ENCODE measurements at places on chromosomes 3 and 15.

- no peak for DNase-seq
Measured at GRCh38 chr15:90294601-90295269, 29.3 kb downstream of the NGRN start.

GRCh38 chr15:55891196-55891595, 102.2 kb downstream of the NEDD4 start:
- no peak for DNase-seq

GRCh38 chr3:81218023-81218422, 543.4 kb downstream of the GBE1 start:
- no peak for DNase-seq

GRCh38 chr15:95663156-95664100, 667.1 kb upstream of the NR2F2 start:
- no peak for DNase-seq

DNA sequence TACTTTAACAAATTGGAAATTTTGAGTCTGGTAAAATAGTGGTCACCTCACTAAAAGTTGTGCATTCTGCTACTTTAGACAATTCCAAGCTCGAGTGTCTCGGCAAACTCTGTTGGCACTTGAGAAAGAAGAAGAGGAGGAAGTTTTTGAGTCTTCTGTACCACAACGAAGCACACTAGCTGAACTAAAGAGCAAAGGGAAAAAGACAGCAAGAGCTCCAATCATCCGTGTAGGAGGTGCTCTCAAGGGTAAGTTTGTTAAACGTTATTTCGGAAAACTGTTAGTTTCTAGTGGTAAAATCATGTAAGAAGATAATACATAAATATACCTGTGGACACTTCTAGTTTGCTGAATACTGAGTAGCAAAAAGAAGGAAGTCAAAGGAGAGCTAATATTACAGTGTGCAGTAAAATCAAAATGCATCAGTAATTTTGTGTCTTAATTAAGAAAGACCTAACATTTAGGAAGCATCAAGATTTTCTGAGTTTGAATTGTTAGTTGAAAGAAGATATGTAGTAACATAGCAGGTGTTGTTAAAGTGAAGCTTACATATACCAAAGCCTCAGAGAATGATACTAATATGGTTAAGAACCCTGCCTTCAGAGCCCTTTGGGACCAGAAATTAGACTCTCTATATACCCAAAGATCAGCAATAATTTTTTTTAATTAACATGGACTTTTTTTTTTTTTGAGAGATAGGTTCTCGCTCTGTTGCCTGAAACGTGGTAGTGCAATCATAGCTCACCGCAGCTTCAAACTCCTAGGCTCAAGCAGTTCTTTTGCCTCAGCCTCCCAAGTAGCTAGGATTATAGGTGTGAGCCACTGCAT, 23.0 kb downstream of the BUB1B start:
- no peak for DNase-seq

DNA sequence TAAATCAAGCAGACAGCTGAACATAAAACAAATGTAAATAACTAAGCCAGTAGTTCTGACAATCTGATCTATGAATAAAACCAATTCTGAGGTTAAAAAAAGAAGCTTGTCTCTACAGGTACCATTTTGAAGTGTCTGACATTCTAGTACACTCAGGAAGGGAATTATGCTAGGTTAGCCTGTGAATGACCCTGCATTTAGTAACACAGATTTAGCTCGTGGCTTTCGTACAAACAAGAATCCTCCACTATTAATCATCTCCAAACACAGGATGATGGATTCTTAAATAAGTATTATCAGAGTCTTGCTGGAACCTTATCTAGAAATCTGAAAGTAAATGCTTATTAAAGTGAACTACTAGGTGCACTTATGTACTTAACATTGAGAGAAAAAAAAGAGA, 1120.1 kb downstream of the ROBO1 start:
- no peak for DNase-seq

- no peak for DNase-seq
Measured at GRCh38 chr3:58623961-58624360, 42.6 kb downstream of the FAM3D start.

DNA sequence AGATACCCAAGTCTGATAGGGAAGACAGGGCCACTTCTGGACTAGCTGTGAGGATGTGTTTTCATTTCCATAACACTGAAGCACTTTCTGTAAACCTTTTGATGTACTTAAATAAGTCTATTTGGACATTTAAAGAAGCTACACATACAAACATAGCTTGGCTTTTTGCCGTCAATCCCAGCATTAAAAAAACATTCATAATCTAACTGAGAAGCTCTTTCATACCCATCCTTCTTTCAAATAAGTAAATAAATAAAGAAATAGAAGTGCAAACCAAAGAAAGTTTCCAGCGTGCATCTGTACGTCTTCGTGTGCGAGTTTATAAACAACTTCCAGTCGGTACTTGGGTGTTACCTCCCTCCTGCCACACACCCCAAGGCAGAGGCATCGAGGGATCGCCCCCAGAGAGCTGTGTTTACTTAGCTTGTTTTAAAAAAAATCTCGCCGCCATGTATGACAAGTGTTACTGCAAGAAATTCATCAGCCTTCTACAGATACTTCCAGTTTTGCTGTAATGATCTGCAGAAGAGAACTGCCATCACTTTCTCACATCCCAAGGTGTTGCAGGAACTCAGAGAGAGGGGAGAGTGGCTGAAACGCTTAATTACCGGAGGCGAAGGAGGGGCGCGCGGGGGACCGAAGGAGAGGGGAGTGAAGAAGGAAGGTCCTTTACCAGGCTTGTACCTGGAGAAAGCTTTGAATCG, 9.0 kb upstream of the MEIS2 start:
- DNase-seq = no peak

GRCh38 chr3:107945417-107946094, 145.3 kb downstream of the CD47 start:
- DNase-seq = no peak

DNA sequence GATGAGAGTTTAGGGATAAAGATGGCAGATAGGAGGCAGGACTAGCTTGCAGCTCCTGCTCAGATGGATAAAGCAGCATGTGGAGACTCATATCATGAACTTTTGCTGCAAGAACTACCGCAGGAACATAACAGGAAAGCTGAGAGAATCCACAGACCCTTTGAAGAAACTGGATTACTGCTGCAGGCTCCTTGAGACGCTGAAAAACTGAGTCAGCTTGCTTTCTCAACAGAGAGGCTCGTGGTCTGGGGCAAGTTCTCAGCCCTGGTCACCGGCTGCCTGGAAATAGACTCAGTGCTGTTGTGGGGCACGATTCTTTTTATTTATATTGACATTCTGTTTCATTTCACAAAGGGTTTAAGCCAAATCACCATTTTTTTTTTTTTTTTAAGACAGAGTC, 28.8 kb upstream of the TRIM59 start:
- DNase-seq = no peak

- no peak for DNase-seq
Measured at GRCh38 chr3:71991046-71991445, 206.1 kb upstream of the PROK2 start.

- no peak for DNase-seq
Measured at GRCh38 chr3:133855772-133856171, 39.9 kb downstream of the RAB6B start.

- DNase-seq = no peak
Measured at GRCh38 chr15:52710050-52710707, 31.0 kb upstream of the ATOSA start.

GRCh38 chr3:168117853-168118313, 22.2 kb upstream of the GOLIM4 start:
- DNase-seq = no peak

DNA sequence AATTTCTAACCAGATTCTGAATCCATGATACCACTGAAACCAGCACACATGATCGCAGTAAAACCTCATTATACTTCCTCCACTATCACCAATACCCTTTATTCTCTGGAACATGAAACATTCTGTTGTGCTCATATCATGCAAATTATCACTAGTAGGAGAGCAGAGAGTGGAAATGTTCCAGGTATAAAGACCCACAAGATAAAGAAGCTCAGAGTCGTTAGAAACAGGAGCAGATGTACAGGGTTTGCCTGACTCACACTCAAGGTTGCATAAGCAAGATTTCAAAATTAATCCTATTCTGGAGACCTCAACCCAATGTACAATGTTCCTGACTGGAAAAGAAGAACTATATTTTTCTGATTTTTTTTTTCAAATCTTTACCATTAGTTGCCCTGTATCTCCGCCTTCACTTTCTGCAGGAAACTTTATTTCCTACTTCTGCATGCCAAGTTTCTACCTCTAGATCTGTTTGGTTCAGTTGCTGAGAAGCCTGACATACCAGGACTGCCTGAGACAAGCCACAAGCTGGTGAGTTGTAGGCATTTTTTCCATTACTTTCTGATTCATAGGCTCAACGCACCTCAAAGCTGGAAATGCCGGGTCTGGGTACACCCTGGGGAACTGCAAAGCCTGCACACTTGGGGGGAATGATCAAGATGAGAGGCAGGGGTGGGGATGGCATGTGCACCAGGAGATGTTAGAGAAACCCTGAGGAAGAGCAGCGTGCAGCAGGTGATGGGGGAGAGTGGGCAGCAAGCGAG, at the start of gene CCR2:
TSS of gene CCR2 (plus strand) at position 465 of the 764 bp plus-strand sequence. CDS start 3,417 bp downstream, outside the sequence.
- DNase-seq = no peak

DNA sequence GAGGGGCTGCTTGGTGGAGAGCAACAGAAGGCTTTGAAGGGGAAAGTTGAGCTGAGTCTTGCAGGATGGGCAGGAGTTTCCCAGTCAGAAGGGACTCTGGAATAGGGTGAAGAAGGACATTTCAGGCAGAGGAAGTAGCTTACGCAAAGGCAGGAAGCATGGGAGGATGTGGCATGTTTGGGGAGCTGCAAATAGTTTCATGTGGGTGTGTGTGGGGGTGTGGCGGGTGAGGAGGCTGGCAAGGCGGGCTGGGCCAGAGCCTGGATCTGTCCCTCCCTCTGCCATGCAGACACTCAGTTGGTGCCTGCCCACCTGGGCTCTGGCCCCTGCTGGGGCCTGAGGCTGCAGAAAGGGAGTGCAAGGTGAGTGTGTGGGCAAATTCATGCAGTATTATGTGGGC, 10.4 kb downstream of the TEX264 start:
- no peak for DNase-seq

DNA sequence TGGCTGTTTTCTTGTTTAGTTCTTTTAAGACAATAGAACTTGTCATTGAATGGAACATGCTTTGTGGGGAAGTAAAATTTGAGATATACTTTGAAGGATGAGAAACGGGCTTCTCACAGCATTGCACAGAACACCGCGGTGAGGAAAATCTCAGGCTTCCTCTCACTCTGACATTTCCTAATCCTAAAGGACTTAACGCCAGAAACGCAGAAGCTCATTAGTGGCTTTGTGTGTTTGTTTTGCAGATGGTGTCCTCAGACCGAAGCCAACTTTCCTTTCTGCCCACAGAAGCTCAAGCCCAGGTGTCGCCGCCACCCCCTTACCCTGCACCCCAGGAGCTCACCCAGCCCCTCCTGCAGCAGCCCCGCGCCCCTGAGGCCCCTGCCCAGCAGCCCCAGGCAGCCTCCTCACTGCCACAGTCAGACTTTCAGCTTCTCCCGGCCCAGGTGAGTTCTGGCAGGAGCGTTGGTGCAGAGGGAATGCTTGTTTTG, 78.9 kb upstream of the BLM start:
- no peak for DNase-seq

All from psoas muscle (tissue), 8 donors.